ENCODE measurements at places on chromosomes 6 and 20.

DNA sequence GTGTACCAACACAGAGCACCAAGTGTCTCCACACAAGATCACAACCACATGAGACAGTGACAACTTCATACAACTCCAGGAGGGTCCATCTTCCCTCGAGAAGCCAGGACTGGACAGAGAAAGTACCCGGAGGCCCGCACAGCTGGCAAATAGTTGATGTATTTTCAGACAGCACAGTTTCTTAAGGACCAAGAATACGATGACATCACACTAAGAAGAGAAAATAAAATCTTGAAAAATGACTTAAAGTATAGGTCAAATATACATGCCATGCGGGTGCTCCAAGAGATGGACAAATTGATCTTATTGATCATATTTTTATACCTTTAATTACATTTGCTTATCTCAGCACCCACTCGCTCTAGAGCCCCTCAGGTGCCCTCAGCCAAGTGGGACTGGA, 145.5 kb downstream of the RNASET2 start:
- no peak for DNase-seq

GRCh38 chr20:18202966-18203365, 65.3 kb downstream of the KAT14 start:
- no peak for DNase-seq

DNA sequence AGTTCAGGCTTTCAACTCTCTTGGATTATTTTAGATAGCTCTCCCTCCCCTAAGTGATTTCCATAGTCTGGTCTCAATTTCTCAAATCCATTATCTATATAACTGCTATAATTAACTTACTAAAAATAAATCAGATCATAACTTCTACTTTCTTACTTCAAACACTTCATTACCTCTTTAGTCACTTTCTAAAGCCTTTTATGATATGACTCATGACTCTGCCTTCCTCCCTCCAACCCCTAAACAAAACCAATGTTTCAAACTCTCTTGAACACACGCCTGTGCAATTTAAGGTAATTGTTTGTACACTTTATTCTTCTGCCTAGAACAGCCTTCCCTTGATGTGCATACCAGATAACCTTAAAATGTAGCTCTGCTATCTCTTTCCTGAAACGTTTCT, 100.5 kb downstream of the LMBRD1 start:
- no peak for DNase-seq

GRCh38 chr6:48765352-48765961, 654.5 kb upstream of the PTCHD4 start:
- DNase-seq: peak; percentile 17

GRCh38 chr6:140744659-140745320, 1370.3 kb upstream of the CITED2 start:
- DNase-seq: no peak

- DNase-seq: no peak
These were observed 106.5 kb downstream of the PHF3 start for GRCh38 chr6:63742060-63742459.

DNA sequence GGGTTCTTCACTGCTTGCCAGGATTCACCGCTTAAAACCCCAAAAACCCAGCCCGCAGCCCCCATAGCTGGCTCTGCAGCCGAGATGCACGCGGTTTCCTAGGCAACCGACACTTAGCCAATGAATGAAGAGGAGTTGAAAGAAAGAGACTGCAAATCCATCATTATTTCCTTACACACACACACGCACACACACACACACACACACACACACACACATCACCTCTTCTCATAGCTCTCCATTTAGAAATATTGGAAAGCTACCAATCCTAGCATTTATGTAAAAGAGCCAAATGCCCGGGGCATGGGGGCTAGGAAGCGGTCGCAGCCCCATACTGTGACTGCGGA, 3.4 kb upstream of the TUBB2B start:
- peak; percentile 83 for DNase-seq

DNA sequence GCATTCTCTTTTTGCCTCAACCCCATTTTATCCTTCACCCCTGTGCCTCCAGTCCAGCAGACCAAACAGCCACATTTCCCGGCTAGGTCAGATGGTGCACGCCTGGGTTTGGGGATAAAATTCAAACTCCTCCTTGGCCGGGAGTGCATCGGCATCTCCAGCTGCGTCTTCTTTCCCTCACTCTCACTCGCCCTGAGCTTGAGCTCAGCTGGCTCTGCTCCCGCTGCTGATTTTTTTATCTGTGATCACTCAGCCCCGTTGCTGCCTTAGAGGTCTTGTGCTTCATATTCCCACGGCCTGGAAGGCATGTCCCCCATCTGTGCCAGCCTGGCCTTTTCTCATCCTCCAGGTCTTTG, 6.8 kb upstream of the EZR start:
- DNase-seq: no peak

GRCh38 chr20:9353180-9353915, 161.0 kb upstream of the LAMP5 start:
- DNase-seq: no peak

DNA sequence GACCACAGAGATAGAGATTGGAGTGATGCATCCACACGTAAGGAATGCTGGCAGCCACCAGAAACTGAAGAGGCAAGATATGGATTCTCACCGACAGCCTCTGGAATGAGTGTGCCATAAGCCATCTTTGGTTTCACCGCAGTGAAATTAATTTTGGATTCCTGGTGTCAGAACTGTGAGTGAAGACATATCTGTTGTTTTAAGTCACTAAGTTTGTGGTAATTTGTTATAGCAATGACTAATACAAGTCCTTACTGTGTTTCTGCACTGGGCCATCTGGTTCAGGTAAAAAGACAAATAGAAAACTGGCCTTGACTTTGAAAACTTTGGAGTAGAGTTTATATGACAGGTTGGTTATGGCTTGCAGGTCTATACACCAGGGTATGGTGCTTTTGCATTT, 261.9 kb downstream of the PHF3 start:
- DNase-seq: no peak

GRCh38 chr6:88702956-88703556, 260.4 kb downstream of the RNGTT start:
- DNase-seq: no peak

GRCh38 chr20:16711661-16712258, 18.1 kb upstream of the SNRPB2 start:
- DNase-seq: no peak

DNA sequence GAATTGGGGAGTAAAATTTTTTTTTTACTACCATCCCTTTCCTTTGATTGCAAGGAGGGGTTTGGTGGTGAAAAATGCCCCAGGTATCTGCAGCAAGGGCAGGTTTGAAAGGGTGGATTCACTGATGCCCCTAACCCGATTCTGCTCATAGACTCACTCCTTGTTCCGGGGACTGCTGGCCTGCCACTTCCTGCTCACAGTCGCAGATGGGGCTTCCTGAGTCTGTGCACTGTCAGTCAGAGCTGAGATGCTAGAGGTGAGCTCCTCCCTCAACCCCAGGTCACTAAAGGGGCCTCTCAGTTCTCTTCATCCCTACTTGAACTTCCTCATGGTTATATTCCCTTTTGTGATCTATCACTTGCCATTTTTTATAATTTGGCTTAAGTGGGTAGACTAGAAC, 357.9 kb downstream of the FARS2 start:
- no peak for DNase-seq

DNA sequence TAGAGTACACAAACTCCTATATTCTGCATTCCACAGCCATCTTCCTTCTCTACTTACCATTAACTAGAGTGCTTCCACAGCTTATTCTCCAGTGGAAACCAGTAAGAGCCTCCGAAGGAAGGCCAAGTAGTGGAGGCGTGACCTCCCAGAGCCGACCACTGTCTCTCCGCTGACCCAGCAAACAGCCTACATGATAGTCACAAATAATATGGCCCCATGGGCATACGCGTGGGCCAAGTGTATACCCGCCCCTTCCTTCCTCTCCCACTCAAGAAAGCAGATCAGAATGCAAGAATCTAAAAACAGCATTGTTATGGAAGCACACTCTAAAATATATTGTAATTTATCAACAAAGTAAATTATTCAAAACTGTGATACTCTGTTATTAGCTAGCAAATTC, 526.6 kb upstream of the JARID2 start:
- DNase-seq: no peak

DNA sequence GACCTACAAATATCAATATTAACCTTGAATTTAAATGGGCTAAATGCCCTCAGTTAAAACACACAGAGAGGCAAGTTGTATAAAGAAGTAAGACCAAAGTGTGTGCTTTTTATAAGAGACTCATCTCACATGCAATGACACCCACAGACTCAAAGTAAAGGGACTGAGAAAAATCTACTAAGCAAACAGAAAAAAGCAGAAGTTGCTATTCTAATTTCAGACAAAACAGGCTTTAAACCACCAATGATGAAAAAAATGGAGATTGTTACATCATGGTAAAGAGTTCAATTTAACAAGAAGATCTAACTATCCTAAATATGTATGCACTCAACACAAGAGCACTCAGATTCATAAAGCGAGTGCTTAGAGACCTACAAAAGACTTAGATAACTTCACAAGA, 741.9 kb upstream of the MARCKS start:
- no peak for DNase-seq

- DNase-seq: no peak
These were observed 3.3 kb upstream of the PRDM1 start for GRCh38 chr6:106082735-106083398.

GRCh38 chr6:139982652-139983295, 608.3 kb upstream of the CITED2 start:
- DNase-seq: no peak

DNA sequence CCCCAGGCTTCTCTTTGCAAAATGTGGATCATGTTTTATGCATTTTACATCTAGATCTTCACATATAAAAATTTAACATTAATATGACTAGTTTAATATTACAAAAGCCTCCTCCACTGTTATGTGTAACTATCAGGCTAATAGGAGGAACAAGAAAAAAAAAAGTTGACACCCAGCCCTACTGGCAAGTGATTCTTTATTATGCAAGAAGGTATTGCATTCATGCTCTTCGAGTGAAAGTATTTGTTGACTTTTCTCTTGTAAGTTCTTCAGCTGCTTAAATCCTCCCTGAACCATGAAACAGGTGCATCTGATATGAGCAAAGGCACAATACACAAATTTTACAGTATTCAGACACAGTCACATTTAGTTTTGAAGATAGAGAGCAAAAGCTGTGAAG, 716 bp upstream of the HLA-DQB2 start:
- no peak for DNase-seq

- no peak for DNase-seq
These were observed 22.7 kb upstream of the BMP2 start for GRCh38 chr20:6744805-6745204.

DNA sequence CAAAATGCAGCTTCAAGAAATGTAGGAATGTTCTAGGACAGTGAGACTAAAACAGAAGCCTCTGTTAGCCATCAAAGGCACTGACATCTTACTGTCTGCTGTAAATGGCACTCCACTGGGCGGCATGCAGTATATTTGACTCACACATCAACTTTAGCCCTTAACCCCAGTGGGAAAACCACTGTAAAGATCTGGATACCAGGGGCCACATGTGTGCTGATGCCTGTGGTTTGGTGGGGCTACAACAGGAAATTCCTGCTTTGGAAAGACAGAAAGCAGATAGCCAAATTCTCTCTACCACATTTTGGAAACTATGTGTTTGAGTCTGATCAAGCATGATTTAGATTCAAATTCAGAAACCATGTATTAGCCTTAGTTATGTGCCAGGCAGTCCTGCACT, 4.3 kb downstream of the PFDN4 start:
- no peak for DNase-seq

DNA sequence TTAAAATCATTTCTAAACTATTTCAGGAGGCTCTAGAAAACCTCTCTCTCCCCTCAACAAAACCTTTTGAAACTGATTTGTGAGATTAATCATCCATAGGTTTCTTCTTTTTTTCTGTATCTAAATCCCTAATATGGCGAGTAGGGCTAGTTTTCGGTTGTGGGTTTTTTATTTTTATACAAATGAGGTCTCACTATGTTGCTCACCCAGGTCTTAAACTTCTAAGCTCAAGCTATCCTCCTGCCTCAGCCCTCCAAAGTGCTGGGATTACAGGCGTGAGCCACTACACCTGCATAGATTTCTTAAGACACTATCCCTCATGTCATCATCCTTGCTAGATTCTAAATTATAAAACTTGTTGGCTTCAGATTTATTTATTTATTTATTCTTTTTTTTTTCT, 43.9 kb downstream of the ORC3 start:
- no peak for DNase-seq

- DNase-seq: no peak
These were observed 175.6 kb downstream of the SYNE1 start for GRCh38 chr6:152461556-152461955.

DNA sequence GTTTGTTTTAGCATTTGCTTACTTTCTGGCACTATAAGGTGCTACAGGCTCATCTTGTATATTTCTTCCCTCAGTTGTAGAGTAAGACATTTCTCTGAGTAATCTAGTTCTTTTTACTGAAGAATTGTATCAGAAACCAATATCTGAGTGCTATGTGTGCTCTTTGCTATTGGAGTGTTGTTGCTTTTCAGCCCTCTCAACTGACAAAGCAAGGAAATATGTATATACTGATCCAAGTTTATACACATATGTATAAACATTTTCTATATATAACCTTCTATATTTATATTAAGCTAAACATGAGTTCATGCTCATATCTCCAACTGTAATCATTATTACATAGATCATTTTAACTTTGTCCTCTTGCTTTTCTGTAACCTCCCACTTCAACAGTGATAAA, 405.7 kb downstream of the RFPL4B start:
- DNase-seq: no peak
